ENCODE measurements at places on chromosomes 2 and 18.
A peak's percentile ranks its signal among the peaks of the same experiment; 100 is the strongest.

DNA sequence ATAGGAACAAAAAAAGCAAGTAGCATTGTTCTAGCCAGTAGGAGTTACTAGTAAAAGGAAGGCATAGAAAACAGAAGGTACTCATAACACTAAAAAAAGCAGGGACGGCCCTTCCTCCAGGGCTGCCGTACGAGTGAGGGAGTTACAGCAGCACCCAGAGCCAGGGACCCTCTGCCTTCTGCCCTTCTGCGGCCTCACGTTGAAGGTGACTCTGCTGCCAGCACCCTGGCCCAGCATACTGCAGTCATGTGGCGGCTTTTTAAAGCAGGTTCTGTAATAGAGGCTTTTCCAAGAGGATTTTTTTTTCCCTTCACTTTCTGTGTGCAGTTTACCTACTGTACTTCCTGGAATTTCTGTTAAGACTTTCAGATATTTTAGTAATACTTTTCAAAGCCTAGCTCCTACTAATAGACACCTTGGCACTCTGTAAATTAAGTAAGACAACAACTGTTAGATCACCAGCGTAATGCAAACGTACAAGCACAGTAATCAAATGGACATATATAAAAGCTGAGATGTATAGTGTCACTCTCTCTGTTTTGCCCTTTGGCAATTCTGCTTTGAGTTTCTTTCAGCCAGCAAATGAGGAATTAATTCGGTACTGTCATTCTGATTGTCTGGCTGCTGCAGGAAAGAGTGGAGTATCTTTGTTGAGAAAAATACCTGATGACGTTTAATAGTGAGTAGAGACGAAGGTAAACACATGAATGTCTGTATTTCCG is 161.5 kb downstream of the PTGR3 start:
- no peak for DNase-seq

GRCh38 chr2:216023055-216023648 is 9.8 kb upstream of the MREG start:
- peak; percentile 45 for DNase-seq

- no peak for DNase-seq
These were observed 84.8 kb upstream of the HNRNPA3 start for GRCh38 chr2:177127821-177128220.

DNA sequence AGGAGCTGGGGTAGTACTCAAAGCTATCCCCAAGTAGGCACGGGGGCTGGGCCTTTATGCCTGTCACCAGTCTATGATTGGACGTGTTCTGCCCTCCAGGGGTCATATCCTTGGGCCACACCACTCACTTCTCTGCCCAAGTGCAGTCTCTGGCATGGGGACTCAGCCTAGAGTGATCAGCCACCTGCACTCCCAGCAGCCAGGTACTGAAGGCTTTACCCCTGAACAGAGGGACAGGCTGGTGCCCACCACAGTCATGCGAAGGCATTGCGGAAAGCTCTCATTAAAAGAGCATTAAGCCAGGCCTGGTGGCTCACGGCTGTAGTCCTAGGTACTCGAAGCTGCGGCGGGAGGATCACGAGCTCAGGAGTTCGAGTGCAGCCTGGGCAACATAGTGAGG is 199.4 kb downstream of the AGAP1 start:
- DNase-seq: no peak

GRCh38 chr18:31447530-31448191 is at the start of gene DSG3:
DSG3 (plus strand) TSS chr18:31447741; CDS start chr18:31447878, 137 bp downstream.
- DNase-seq: no peak

GRCh38 chr2:100388703-100389102 is 28.8 kb downstream of the CHST10 start:
- no peak for DNase-seq

DNA sequence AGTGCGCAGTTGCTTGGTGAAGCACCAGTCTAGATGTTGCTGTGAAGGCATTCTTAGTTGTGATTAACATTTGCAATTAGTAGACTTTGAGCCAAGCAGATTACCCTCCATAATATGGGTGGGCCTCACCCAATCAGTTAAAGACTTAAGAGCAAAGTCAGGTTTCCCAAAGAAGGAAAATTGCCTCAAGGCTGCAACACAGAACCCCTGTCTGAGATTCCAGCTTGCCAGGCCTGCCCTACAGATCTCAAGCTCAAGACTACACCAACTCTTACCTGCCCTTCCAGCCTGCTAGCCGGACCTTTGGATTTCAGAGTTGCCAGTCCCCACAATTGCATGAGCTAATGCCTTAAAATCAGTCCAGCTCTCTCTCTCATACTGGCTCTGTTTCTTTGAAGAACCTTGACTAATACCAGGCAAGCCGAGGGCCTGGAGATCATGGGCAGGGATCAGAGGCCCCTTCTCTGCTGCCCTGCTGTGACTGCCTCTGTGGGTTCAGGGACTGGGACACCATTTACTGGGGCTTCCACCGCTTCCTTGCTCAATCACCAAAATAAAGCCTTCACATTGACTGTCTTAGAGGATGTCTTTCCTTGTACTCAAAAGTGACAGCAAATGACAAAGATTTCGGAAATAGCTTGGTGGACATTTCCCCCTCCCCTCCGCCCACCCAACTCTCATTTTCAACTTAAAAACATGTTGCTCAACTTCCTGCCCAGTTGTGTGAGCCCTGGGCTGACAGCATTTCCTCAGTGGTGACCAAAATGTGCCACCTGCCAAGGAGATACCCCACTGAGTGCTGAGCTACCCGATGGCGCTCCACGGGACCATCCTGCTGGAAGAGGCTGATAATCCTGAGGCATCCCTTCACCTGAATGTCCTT is 86.7 kb downstream of the GALNT14 start:
- peak; percentile 5 for DNase-seq

DNA sequence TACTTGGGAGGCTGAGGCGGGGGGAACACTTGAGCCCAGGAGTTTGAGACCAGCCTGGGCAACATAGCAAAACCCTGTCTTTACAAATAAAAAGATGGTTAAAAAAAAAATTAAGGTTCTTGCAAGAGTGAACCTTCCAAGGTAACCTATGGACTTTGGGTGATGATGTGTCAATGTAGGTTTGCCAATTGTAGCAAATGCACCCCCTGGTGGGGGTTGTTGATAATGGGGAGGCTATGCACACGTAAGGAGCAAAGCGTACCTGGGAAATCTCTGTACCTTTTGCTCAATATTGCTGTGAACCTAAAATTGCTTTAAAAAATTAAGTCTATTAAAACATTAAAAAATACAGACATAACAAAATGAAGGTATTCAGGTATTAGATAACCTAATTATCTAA is 70.4 kb downstream of the CWC22 start:
- peak; percentile 43 for DNase-seq

- no peak for DNase-seq
These were observed 66.8 kb downstream of the BMPR2 start for GRCh38 chr2:202442882-202443281.

All from activated CD4-positive, alpha-beta T cell treated with anti-CD3 and anti-CD28 coated beads, Interleukin-2, amount 50 U/mL, for 48 hours (primary cell).